GM04503 (cell line): ENCODE measurements at places on chromosomes 6 and 20.

- no peak for DNase-seq
Measured at GRCh38 chr6:168122011-168122410, 43.0 kb upstream of the FRMD1 start.

DNA sequence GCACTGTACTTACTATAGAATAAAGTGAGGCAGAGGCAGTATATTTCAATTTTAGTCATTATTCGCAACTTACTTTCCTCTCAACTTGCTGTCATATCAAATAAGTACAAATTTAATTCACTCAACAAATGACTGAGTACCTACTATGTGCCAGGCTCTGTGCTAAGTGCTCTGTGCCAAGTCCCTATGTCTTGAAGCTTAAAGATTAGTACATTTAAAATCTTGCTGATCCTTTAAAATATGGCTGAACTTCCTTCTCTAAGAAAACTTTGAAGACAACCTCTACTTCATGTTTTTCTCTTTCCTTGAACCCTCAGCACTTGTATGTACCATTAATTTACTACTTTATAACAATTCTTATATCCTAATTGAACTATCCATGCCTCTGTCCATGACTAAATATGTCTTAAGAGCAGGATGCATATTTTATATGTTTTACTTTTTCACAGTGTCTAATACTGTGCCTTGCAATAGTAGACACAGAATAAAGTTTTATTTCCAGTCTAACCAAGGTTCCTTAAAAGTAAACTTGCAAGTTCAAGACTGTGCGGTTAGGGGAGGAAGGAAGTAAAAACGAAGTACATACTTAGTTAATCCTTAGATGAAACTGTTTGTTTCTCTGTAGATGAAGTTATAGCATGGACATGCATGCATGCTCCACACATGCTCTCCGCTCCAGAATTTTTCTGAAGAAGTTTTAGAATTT is 10.0 kb upstream of the LATS1 start:
- DNase-seq: no peak

DNA sequence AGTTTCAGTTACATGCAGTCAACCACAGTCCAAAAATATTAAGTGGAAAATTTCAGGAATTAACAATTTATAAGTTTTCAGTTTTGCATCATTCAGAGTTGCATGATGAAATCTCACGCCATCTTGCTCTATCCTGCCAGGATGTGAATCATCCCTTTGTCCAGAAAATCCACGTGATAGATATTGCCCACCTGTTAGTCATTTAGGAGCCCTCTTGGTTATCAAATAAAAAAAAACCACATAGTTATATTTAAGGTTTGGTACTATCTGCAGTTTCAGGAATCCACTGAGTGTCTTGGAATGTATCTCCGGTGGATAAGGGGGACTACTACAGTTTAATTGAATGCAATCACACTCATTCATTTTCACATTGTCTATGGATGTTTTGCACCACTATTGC is 1249.0 kb upstream of the CITED2 start:
- peak; percentile 36 for DNase-seq

- DNase-seq: no peak
Measured at GRCh38 chr20:64242797-64243475, 12.6 kb upstream of the PCMTD2 start.
